ENCODE measurements at places on chromosomes 16 and 17. TPM values are rescaled to one million over a fixed set of nuclear protein-coding genes. Genes with fewer than 3 reads are reported as not detected.
A peak's percentile ranks its signal among the peaks of the same experiment; 100 is the strongest.

DNA sequence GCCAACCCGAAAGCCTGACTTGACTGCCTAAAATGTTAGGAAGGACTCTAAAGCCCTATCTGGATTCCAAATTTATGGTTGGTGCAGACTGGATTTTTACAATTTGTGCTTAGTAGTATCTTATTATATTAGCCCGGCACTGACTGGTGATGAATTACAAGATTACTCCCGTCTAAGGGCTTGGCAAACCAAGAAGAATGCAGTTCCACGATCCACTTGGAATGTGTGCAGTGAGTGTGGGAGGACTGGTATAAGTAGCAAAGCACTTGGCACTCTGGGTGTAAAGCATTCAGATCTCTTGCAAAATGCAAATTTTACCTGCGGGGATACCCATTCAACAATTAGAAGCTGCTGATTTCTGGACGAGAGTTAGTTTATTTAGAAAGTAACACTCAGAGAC, 539.4 kb downstream of the MAF start:
- DNase-seq, result no peak

DNA sequence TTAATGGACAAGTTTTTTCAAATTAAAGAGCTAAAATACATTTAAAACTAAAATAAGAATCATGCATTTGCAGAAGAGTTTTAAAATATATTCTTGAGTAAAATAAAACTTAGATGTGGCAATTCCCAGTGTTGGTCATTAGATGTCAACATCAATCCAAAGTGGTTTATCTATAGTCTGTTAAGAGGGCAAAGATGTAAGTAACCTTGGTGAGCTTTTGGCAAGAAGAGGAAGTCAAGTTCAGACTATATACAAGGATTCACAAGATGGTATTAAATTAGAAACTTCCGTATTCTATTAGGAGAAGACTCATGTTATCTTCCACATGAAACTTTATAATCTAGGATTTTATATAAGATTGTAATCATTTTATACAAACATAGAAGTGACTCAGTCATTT, 73.1 kb downstream of the CEP95 start:
- no peak for DNase-seq

DNA sequence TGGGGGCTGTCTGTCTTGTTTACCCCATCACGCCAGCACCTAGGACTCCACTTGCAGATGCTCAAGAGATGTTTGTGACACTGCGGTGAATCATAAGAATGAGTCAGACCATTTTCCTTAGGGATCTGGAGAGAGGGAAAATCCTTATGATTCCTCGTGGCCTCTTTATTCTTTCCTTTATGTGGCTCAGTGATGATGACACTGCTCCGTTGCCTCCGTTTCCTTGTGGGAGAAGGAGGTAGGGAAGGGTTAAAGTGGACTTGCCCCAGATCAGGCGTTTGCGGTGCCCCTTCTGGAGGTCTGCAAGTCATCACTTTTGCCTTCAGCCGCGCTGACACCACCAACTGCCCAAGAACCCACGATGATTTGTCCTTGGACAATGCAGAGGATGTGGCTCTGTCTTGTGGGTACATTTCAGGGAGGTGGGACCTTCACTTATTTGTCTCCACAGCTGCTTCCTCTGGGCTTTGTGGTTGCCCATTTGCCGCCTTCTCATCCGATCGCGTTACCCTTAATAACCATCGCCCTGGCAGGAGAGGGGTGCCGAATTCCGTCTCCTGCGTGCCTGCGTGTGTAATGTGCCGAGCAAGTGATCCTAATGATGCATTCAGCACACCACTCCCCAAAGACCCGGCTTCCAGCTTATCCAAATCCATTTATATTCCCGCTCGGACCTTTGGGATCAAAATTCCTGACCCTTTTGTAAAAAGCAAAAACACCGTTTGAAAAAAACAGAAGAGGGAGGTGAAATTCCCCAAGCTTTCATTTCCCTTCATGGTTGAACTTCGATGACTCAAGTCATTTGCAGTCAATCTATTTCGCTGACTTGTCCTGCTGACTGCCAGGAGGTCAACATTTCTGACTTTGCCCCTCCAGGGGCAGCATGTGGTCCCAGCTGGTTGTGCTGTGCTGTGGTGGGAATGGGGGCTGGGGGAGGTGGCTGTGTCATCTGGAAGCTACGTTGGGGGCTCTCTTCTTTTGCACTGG, 87.2 kb upstream of the IRX3 start:
- DNase-seq, result peak; percentile 36

LITAFD gene
- not detected for total RNA-seq

HEATR9 gene
- total RNA-seq, result not detected

PDILT gene
- total RNA-seq, result not detected

Data from aorta (tissue), 5 donors.